ENCODE measurements at places on chromosomes 3 and 15. TPM values are rescaled to one million over a fixed set of nuclear protein-coding genes. Genes with fewer than 3 reads are reported as not detected.

The ATG7 gene
- 42.9 TPM for total RNA-seq

The RTP4 gene
- total RNA-seq = 0.07 TPM

The ERICH6 gene
- not detected for total RNA-seq

The MSL2 gene
- total RNA-seq = 8.7 TPM

The SLC9A9 gene
- 4.2 TPM for total RNA-seq

The RTP1 gene
- total RNA-seq = not detected

The AAGAB gene
- total RNA-seq = 33.6 TPM

The WDR49 gene
- not detected for total RNA-seq

The SACM1L gene
- total RNA-seq = 42.1 TPM

The TNFSF10 gene
- 37.7 TPM for total RNA-seq

The C3orf85 gene
- total RNA-seq = not detected

The CD200R1L gene
- not detected for total RNA-seq

The TEX264 gene
- total RNA-seq = 57.6 TPM

The IMPG2 gene
- 0.05 TPM for total RNA-seq

The SLC28A1 gene
- not detected for total RNA-seq

The FBXO22 gene
- 54.4 TPM for total RNA-seq

The ANKDD1A gene
- 1.4 TPM for total RNA-seq

The RBMS3 gene
- total RNA-seq = 9.4 TPM

The SLC2A2 gene
- total RNA-seq = not detected

The GATA2 gene
- total RNA-seq = not detected

The TP63 gene
- total RNA-seq = 77.4 TPM

The CIB1 gene
- total RNA-seq = 49.6 TPM

The MESP1 gene
- total RNA-seq = not detected

The GP5 gene
- total RNA-seq = not detected

Data from airway epithelial cell (primary cell).